ENCODE measurements at places on chromosomes 7 and 10. TPM values are rescaled to one million over a fixed set of nuclear protein-coding genes. Genes with fewer than 3 reads are reported as not detected.
A peak's percentile ranks its signal among the peaks of the same experiment; 100 is the strongest.

GRCh38 chr10:7409732-7410168, 1.1 kb downstream of the SFMBT2 start:
- no peak for DNase-seq

- peak; percentile 85 for DNase-seq
Observed at GRCh38 chr7:54960517-54960916, 58.3 kb upstream of the EGFR start.

- DNase-seq: no peak
Observed at GRCh38 chr7:132683896-132684690, 107.8 kb upstream of the PLXNA4 start.

GRCh38 chr7:36985866-36986400, 261.6 kb upstream of the AOAH start:
- DNase-seq: no peak

GRCh38 chr10:1015688-1016087, 10.0 kb downstream of the IDI2 start:
- no peak for DNase-seq

DNA sequence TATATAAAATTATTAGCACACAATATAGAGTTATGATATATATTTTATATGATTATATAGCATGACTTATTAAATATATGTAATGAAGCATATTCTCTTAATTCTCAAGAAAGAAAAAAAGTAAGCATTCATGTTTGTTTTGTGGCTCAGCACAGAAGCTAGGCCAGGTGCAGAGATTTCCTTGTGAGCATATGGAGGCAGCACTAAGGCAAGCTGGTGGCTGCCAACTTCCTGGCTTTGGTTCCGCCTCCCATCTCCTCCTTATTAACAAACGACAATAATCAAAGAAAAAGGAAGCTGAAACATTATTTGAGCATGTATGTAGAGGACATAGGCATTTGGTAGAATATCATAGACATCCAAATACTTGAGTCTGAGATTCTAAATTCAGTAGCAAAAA, 130.3 kb downstream of the ST7 start:
- DNase-seq: no peak

GRCh38 chr7:24346129-24346528, 62.1 kb downstream of the NPY start:
- no peak for DNase-seq

NRAP gene
- total RNA-seq: not detected

LRGUK gene
- total RNA-seq: 0.26 TPM

JCAD gene
- not detected for total RNA-seq

POR gene
- total RNA-seq: 75.0 TPM

TUBAL3 gene
- 0.26 TPM for total RNA-seq

STRIP2 gene
- total RNA-seq: 5.2 TPM

Data from bronchial epithelial cell (primary cell).